ENCODE measurements at places on chromosomes 3 and 15.

DNA sequence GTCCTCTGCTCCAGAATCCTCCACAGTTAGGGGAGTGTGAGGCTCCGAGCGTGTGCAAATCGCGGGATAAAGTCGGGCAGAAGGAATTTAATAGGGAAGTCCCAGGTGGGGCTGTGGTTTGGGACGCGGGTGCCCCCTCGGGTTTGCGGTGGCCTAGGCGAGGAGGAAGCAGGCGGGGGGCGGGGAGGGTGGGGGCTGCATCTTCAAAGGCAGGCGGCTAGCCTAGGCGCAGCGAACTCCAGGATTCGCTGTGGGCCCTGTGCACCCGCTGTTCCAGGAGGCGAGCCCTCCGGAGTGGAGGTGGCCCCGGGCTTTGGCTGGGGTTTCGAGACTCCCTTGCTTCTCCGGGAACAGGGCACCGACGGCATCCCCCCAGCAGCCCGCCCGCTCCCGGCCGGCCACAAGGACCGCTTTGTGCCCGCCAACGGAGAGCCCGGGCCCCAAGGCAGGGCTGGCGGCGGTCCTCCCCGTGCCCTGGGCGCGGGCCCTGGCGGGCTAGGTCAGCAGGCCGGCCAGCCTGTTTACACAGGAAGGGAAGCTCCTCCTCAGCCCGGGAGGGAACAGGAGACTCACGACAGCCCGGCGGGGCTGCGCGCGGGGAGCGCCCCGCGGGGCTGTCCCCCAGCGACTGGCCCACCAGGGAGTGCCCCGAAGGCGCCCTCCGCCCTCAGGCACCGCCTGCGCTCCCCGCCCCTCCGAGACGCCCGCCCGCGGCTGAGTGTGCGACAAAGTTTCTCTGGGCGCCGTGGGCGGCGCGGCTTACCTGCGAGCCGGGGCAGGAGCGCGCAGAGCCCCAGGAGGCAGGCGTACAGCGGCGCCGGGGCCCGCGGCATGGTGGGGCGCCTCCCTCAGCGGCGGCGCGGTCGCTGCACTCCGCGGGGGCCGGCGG, 753 bp downstream of the ITGB5 start:
- DNase-seq: no peak

GRCh38 chr15:48996276-48996675, 32.6 kb upstream of the SHC4 start:
- DNase-seq: no peak

DNA sequence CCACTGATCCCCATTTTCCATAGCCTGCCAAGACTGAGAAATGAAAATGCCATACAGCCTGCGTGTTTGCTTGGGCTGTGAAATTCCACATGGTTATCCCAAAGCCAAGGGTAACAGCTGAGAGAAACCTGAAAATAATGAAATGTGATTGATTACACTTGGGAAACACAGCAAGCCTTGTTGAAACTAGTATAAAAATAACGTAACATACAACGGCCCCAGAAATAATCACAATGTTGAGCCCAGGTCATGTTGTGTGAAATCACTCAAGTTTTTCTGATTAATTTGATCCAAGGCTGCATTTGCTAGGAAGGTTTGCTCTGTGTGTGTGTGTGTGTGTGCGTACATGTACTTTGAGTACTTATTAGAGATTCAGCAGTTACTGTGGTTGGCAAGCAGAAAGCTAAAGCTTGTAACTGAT, 269.0 kb downstream of the OXSM start:
- no peak for DNase-seq

GRCh38 chr3:86985181-86985826, 5.6 kb downstream of the VGLL3 start:
- no peak for DNase-seq

DNA sequence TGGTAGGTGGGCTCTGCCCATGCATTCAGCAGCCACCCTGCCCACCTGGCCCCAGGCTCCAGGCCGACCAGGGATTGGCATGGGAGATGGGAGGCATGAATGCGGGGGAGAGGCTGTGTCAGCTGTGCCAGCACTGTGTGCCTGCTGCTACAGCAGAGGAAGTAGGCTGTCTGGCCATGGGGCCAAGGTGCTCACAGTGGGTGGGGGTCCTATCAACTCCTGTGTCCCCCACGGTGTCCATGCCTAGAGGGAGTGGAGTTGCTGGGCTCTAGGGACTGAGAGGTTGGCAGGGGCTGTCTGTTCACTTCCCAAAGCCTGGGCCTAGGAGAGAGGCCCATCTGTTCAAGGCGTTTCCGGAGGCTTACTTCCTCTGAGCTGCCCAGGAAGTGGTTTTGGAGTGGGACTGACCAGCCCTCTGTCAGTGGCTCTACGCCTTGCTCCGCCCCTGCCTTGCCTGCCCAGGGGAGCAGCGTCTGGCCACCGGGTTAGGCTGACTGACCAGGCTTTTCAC, 5.8 kb downstream of the PRKCD start:
- no peak for DNase-seq

DNA sequence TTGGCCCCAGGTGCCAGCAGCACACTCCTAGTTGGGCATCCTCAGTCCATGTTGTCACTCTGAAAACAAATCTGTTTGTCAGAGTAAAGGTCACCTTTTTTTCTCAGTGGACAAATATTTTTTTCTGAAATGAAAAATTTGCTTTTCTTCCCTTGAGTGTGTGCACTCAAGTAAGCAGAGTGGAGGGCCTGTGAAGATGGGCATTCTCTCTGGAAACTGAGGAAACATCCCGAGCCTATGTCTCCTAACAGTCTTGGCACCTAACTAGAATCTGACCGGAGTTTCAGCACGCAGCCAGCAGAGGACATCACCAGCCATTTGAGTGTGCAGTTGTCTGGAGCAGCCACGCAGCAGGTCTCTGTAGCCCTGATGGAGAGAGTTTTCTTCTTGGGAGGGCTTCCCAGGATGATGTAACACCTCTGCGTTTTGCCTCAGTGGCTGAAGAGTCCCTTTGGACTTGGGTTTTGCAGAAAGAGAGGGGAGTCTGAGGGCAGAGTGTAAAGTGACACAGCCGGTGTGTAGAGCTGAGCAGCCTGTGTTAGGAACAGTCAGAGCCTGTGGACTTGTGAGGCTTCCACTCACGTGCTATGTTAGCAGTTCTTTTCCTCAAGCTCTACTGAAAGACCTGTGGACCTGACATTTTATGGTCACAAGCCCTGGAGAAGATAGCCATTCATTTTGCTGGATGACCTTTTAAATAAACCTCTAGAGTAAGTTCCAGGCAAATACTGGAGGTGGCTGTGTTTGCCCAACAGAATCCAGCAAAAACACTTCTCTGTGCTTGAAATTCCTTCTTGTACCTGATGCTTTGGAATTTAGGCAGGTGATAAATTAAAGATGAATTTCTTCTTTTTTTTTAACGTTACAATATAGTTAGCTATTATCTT, 51.6 kb downstream of the ABHD2 start:
- DNase-seq: no peak

- no peak for DNase-seq
Measured at GRCh38 chr3:143506190-143506589, 342.1 kb downstream of the SLC9A9 start.

DNA sequence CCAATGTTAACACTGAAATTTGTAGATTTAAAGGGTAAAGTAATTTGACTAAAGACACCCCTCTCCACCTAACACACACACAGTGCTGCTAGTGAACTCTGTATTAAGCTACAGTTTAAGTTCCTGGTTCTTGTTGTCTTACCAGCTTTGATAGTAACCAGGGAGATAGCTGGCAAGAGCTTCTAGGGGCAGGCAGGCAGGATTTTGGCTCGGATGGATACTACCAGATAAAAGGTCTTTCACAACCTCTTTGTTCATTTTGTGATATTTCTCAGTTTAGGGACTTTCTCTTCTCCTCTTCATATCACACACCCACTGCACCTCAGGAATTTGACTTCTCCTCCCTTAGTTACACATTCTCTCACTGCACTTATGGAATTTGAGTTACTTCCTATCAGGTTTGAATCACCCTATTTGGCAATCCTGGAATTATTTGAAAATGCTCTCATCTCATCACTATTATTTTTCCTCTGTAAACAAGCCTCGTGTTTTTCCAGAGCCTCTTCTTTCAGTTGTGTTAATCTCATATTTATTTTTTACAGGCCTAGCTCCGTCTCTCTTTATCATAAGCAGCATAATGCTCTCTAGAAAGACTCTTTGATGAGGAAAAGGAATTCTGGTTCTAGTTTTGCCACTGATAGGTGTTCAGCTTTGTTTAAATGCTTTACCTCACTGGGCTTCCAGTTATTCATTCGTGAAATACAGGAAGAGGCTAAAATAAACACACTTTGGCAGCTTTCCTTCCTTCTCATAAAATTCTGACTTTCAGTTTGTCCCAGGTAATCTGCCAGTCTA, 23.0 kb upstream of the CLDN1 start:
- no peak for DNase-seq

DNA sequence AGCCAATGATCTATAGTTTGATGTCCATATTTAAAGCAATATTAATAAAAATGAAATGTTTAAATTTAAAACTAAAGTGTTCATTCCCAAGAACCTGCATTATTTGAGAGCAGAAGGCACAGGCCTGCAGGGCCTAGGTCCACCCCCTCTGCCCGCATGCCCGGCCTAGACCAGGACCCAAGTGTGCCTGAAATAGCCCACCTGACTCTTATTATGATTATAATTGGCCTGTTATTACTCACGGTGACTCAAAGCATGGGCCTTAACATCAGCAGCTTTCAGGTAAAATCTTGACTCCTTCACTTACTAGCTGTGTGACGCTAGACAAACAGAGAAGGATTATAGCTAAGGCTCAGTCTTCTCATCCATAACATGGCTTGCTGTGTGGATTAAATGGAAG, 128.8 kb downstream of the PLCL2 start:
- DNase-seq: no peak

- DNase-seq: no peak
Measured at GRCh38 chr15:43285609-43286037, 18.9 kb upstream of the TGM5 start.

- no peak for DNase-seq
Measured at GRCh38 chr15:27690290-27690689, 408.8 kb downstream of the OCA2 start.

DNA sequence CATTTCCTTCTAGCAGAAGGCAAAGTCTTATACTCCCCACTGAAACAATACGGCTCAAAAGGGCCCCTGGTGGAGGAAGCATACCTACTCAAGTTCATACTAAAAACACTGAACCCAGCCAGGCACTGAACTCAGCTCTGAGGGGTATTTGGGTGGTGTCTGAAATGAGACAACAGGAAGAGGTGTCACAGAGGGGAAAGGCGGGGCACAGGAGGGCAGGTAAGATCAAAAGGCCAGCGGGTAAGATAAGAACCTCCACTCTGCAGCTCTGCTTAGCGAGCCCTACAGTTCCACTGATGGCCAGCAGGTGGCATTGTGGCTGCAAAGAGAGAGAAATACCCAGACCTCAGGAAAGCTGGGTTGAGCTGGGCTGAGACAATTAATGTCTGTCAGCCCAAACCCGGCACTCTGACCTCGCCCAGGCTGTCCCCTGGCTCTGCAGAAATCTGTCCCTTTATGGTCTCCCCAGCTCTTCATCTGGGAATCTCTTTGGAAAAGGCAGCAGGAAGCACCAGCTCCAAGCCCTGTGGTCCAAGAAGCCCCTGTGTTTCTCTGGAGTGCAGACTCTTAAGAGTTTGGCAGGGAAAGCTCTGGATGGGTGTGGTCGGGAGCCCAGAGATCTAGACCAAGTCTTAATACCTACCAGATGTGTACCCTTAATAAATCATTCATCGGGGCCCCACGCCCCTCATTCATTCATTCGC, 8.4 kb downstream of the MFGE8 start:
- peak; percentile 88 for DNase-seq

- no peak for DNase-seq
Measured at GRCh38 chr3:122902326-122902725, 107.5 kb downstream of the SLC49A4 start.

DNA sequence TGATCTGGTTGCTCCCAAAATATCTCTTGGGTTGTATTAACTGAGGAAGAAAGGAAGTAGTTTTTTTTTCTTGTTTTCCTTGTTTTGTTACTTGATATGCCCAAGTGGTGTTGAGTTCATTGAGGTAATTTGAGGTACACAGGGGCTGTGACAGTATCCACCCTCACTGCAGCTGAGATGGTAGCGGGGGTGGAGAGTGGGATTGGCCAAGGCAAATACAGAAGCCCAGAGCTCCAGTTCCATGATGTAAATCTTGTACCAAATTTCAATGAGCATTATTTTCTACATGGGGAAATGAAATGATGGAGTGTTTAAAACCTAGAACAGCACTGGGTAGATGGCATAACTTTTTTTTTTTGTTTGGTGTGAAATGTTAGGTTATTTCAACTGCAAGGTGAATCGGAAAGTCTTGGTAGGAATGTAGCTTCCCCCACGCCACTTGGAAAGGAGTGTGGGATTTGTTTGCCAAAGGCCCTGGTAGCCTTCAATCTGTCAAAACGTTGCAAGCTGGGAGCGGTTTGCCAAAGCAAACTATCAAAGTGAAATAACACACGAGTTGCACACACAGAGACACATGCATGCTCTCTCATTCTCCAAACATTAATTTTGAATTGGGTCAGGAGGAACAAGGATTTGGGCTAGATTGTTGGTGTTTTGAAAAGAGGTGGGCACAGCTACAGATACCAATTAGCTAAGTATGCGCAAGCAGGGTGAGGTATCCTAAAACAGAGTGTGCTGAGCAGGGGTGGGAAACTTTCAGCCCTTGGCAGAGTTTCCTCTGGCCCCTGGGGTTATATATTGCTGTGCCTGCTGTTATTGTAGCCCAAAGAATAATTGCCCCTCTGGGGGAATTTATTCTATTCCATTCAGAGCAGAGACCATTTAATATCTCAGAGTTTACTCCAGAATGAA, 34.6 kb downstream of the THSD4 start:
- DNase-seq: no peak

DNA sequence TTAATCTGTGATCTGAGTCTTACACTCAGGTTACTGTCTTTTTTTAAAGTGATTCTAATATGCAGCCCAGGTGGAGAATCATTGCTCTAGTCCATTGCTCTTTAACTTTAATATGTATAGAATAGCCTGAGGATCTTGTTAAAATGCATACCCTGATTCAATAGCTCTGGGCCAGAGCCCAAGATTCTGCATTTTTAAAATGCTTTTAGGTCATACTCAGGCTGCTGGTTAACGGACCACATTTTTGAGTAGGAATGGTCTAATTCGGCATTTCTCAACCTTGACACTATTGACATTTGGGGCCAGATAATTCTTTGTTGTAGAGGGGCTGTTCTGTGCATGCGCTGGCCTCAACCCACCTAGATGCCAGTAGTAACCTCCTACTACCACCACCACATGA, 20.9 kb upstream of the FSTL1 start:
- no peak for DNase-seq

DNA sequence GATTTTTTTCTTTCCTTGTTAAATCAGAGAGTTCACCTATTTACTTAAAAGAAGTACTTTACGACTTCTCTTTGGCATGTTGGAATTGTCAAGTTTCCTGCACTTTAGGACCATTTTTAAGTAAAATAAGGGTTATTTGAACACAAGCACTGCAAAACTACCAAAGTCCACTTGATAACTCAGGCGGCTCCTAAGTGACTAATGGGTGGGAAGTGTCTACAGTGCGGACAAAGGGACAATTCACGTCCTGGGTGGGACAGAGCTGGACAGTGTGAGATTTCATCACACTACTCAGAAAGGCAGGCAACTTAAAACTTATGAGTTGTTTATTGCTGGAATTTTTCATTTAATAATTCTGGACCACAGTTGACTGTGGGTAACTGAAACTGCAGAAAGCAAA, 590.2 kb upstream of the UBE2E2 start:
- DNase-seq: no peak

Measured in T-helper 17 cell (primary cell).